NCI-H1092 (cell line): ENCODE measurements at places on chromosomes 16 and 17.

GRCh38 chr16:9465161-9465560 is 373.7 kb downstream of the HAPSTR1 start:
- DNase-seq, result no peak

DNA sequence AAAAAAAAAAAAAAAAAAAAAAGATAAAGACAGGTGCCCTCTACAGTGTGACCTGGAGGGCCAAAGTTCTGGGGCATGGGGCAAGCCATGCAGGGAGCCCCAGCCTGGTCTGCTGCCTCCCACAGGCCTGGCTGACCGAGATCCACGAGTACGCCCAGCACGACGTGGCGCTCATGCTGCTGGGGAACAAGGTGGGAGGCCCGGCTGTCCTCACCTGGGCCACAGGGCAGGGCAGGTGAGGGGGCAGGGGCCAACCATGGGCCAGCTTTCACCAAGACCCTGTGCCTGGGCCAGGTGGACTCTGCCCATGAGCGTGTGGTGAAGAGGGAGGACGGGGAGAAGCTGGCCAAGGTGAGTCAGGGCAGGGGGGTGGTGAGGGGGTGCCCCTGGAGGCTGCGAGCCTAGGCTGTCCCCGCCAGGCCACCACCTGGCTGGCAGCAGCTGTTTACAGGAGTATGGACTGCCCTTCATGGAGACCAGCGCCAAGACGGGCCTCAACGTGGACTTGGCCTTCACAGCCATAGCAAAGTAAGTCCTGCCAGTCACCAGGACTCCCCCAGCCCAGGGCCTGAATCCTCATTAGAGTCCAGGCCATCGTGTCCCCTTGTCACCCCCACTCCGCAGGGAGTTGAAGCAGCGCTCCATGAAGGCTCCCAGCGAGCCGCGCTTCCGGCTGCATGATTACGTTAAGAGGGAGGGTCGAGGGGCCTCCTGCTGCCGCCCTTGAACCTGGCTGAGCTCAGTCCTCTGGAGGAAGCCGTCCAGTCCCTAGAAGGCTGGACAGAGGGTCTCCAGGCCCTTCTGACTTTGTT is 2.7 kb upstream of the TRAF7 start:
- no peak for DNase-seq

DNA sequence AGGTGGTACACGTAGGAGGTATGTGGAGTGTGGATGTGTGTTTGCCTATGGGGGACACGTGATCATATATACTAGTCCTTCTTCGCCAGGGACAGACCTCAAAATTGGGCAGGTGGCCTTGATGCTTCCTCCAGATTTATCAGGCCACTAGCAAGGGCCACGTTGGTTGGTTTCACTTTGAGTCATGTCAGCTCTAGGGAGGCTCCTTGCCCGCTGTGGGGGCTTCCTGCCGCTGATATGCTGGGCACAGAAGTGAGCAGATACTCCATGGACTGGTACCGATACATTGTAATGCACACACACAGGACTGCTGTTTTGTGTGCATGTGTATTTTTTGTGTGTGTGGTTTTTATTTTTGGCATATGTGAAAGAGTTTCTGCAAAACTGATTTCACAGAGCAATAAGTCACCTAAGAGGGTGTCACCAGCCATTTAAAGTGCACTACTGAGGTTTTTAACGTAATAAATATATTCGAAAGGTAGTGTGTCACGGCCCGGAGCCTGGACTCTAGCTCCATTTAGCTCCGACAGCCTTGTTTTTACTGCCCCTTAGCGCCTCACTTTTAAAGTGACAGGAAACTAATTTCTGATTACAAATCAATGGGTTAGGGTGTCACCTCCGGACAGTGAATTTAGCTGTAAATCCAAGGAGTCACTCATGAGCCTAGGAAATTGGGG is 605.5 kb upstream of the SALL1 start:
- DNase-seq, result peak; percentile 14

DNA sequence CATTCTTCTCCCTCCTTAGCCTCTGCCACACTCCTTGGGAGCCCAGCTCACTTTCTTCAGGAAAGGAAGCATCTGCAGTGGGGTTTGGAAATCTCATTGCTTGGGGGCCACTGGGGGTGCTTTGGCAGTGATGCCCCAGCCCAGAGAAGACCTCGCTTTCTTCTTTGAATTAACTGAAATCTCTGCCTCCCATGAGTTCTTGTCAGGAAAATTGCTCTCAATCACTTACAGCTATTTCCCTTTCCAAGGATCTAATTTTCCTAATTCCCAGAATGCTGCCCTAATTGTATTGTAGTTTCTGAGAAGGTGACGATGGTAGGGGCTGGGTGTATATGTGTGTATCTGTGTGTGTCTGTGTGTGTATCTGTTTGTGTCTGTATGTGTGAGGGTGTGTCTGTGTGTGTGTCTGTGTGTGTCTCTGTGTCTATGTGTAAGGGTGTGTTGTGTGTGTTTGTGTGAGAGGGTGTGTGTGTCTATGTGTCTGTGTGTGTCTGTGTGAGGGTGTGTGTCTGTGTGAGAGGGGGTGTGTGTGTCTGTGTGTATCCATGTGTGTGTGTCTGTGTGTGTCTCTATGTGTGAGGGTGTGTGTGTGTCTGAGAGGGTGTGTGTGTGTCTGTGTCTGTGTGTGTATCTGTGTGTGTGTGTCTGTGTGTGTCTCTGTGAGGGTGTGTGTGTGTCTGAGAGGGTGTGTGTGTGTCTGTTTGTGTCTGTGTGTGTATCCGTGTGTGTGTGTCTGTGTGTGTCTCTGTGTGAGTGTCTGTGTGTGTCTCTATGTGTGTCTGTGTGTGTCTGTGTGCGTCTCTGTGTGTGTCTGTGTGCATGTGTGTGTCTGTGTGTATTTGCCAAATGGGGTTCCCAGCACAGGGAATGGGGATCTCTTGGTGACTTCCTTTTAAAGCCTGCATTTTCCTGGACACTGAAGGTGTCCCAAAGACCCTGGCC is 83.5 kb upstream of the DNAJA2 start:
- DNase-seq, result no peak

DNA sequence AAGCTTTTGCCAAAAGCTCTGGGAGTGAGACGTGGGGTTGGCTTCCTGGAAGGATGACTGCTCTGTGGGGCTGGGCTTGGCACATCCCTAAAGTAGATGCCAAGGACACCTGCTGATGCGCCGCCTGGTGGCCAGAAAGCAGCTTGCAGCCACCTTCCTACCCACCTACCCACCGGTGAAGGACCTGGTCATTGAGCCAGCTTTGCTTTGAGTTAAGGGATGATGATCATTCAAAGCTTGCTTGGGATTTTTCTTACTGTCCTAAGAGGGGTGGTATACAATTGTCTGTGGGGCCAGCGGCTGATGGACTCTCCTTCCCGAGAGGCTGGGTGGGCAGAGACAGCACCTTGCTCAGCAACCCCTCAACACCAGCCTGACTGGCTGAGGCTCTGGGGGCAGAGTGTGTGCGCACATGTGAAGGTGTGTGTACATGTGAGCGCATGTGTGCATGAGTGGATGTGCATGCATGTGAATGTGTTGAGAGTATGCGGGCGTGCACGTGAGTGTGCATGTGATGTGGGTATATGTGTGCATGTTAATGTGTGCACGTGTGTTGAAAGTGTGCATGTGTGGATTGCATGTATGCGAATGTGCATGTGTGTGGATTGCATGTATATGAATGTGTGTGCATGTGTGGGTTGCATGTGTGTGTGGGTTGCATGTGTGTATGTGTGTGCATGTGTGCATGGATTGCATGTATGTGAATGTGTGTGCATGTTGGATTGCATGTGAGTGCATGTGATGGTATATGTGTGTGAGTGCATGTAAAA is 18.6 kb downstream of the C1QTNF1 start:
- peak; percentile 59 for DNase-seq

- DNase-seq, result no peak
These were observed 13.2 kb downstream of the ZFPM1 start for GRCh38 chr16:88466175-88466862.

DNA sequence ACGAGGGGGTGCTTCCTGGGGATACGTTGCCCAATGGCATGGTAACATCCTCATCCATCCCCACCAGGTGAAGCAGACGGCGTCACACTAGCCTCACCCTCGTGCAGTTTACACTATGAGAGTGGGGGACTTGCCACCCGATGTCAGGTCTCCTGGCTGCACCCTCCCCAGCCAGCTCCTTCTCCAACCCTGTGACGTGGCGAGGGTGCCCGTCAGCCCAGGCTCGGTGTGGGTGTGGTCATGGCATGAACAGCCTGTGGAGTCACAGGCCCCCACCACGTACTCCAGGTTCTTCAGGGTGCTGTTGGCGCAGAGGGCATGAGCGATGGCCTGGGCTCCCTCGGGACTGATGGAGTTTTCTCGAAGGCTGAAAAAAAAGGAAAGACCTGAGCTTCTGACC is 28.3 kb downstream of the NLRC3 start:
- no peak for DNase-seq

GRCh38 chr16:72073560-72074230 is 10.7 kb downstream of the HPR start:
- no peak for DNase-seq

DNA sequence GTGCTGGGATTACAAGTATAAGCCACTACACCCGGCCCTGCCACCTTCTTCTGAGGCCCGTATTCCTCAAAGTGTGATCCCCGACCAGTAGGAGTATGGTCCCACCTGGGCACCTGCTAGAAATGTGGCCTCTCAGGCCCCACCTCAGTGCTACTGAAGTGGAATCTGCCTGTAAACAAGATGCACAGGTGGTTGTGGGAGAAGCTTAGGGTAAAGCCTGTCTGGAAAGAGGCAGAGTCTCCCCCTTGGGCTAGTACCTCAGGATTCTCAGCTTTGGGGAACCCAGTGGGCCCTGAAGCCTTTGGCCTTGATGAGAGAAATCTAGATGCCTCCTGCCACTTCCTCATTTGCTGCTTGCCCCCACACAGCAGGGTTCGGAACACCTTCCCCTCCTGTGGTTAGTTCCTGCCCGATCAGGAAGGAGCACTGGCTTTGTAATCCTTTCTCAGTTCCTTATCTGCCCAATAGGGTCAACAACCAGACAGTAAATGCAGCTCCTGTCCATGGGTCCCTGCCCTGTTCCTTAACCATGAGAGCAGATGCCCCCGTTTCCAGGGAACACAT is 25.2 kb downstream of the TK2 start:
- no peak for DNase-seq

DNA sequence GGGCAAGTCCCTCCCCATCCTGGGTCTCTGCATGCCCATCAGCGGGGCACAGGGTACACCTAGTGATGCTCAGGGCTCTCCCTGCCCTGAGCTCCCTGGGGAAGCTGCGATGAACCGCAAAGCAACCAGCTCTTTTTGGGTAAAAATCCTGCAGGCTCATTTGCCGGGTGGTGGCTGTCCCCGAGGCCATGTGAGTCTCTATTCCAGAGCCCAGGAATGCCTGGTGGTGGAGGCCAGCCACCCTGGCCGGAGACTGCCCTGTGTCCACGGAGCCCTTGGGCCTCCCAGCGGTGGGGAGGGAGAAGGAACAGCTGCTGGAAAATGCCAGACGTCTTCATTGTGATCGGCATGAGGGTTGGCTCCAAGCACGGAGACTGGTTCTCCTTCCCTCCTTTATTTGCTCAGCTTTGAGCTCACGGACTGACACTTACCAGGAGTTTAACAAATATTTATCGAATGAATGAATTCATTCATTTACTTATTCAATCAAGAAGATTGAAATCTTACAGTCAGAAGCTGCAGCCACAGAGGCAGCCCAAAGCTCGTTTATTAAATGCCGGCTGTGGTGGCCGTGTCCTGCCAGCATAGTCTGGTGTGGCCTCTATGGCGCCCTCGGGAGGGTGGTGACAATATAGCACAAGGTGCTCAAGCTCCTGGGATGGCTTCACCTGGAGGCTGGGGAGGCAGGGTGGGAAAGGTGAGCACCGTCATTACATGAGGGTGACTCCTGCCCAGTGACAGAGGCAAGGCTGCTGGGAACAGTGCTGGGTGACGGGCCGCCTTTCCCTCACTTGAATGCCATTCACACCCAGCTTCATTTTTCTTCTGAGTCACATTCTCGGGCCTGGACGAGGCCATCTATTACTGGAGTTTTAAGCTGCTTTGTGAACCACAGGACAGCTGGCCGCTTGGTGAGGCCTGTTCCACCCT is 31.1 kb upstream of the JPH3 start:
- DNase-seq, result no peak

GRCh38 chr17:27384261-27384701 is 72.0 kb upstream of the KSR1 start:
- peak; percentile 33 for DNase-seq
